ENCODE measurements at places on chromosomes 16 and 17.

DNA sequence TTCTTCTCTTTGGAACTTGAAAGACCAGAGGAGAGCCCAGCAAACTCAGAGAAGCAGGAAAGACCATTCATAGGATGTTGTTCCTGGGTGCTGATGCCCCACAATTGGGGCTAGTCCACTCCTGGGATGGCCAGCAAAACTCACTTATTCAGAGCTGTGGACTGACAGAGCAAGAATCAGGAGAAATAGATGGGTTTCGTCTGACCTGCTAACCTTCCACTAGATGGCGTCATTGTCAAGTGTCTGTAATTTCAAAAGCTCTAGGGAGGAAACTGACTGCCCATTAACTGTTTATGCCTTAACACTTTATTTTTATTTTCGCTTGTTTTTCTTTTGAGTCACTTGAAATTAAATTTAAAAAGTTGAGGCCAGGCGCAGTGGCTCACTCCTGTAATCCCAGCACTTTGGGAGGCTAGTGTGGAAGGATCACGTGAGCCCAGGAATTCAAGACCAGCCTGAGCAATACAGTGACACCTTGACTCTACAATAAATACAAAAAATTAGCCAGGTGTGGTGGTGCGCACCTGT is 28.7 kb upstream of the MILR1 start:
- peak; percentile 98 for DNase-seq

- DNase-seq, result no peak
These were observed 1.0 kb downstream of the RNF166 start for GRCh38 chr16:88705076-88705684.

DNA sequence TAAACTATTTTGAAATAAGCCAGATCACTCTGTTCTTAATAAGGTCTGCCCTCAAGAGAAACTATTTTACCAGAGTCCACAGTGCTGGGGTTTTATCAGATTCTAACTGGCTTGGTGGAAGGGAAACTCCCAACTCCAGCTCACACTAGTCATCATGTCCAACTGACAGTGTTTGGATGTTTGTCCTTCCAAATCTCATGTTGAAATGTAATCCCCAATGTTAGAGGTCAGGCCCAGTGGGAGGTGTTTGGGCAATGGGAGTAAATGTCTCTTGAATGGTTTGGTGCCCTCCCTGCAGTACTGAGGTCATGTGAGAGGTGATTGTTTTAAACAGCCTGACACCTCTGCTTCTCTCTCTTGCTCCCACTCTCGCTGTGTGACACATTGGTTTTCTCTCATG is 1301.0 kb upstream of the CDH8 start:
- DNase-seq, result no peak

DNA sequence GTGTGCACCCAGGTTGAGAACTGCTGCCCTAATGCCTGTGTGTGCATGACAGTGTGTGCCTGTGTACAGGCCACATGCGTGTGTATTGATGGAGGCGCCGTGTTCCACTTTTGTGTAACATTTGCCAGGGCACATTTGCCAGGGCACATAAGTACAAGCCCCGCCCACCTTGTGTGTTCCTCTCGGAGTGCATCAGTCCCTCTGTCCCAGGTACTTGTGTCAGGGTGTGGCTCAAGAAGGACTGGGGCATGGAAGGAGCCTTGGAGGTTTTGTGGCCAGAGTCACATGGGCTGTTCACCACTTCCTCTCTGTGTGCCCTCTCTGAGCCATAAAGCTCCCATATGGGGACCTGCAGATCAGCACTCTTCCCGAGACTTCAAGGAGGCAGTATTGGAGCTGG is 73.9 kb downstream of the MRM1 start:
- DNase-seq, result no peak

All from Kasumi-1 (cell line).